ENCODE measurements at places on chromosomes 4 and X.

DNA sequence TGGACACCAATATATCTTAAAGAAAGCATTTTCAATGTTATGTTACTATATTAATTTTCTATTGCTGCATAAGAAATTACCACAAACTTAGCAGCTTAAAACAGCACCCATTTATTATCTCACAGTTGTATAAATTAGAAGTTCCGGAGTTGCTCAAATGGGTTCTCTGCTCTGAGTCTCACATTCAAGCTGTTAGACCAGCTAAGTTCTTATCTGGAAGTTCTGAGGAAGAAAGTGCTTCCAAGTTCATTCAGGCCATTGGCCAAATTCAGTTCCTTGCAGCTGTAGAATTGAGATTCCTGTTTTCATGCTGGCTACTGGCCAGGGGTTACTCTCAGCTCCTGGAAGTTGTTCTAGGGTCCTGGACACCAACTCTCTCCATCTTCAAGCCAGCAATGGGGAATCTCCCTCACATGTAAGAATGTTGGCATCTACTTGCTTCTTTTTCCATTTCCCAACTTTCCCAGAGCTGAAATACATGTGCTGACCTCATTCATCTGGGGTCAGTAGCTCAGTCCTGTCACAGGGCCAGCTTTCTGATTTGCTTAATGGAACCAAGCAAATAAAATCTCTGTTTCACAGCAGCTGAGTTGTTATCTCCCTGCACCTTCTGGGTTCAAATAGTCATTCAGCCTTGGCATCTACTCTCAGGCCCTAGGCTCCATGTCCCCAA, 99.6 kb upstream of the INTU start:
- no peak for DNase-seq

DNA sequence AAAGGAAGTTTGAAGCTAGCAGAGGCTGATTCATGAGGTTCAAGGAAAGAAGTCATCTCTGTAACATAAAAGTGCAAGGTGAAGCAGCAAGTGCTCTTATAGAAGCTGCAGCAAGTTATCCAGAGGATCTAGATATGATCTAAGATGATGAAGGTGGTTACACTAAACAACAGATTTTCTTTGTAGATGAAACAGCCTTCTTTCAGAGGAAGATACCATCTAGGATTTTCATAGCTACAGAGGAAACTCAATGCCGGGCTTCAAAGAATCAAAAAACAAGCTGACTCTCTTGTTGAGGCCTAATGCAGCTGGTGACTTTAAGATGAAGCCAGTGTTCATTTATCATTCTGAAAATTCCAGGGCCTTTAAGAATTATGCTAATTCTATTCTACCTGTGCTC, 28.8 kb downstream of the NR0B1 start:
- no peak for DNase-seq

DNA sequence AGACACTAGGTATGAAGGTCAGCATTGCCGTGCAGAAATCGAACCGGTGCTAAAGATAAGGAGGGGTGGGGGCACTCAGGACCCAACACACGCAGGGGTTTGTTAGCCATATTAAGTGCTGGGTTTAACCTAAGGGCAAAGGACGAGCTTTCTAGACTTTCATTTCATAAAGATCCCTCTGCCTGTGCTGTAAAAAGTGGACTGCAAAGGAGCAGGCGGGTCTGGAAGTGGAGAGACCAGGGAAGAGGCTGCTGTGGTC, 1.3 kb downstream of the CASP3 start:
- DNase-seq, result no peak

DNA sequence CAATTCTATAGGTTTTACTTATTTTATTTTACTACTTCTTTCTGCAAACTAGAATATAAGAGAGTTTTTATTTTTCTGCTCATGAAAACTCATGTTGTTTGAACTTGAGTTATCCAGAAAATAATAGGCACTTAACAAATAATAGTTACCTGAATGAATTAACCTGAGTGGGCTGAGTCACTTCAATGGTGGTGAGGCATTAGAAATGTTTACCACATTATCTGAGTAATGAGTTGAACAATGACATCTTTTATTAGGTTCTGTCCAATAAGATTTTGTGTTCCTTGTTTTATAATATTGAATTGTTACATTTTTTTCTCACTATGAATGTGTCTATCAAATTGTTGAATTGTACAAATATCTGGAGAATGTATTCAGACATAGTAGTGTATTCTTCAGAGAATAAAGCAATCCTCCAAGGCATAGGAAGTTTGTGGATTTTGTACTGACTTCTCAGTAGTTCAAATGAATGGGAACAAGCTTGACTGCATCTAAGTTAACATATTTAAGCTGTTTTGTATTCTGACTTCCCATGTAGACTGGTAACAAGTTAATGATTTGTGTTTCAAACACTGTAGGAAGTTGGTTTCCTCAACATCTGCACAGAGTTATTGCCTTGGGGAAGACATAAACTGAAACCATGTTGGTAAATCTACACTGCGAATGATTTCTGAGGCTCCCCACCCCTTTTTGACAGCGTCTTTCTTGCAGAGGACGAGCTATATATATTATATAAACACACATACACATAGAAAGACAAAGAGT, 1808.9 kb upstream of the TENM3 start:
- DNase-seq, result no peak

DNA sequence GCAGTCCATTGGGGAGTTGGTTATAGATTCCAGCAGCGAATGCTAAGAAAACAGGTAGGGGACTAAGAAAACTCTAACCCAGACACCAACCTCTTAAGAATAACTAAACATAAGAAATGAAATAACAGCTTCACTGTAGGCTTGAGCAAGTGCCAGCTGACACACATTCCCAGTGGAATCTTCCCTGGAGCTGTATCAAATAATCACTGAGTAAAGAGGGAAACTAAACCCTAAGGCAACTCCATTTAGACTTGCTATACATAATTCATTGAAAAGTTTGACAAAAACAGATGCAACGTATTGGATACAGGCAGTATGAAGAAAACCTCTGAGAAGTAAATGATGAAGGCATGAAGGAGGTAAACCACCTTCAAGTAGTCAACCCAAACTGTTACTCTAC, 293.5 kb downstream of the OPHN1 start:
- no peak for DNase-seq

- DNase-seq, result no peak
These were observed 920.4 kb upstream of the EPHA5 start for GRCh38 chr4:66590488-66591215.

DNA sequence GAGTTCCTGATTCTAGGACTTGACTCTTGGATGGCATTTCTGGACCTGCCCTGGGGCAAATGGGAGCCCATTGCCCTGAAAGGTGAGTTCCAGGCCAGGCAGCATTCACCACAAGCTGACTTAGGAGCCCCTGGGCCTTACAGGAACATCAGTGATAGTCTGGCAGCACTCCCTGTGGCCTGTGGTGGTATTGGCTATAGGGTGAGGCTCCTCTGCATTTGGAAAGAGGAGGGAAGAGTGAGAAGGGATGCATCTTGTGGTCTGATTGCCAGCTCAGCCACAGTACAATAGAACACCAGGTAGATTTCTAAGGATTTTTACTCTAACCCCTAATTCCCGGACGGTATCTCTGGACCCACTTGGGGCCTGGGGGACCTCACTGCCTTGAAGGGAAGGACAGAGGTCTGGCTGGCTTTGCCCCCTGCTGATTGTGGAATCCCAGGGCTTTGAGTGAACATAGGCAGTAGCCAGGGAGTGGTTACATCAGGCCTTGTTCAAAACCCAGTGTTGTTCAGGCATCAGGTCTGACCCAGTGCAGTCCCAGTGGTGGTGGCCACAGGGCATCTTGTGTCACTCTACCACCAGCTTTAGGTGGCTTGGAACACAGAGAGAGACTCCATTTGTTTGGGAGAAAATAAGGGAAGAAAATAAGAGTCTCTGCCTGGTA, 32.9 kb downstream of the MAGED4 start:
- DNase-seq, result no peak

- no peak for DNase-seq
These were observed 33.5 kb downstream of the NAT8L start for GRCh38 chr4:2092669-2093053.

- DNase-seq, result no peak
These were observed 25.7 kb downstream of the ALPK1 start for GRCh38 chr4:112322866-112323265.

- DNase-seq, result no peak
These were observed 28.7 kb downstream of the CC2D2A start for GRCh38 chr4:15498356-15498755.

DNA sequence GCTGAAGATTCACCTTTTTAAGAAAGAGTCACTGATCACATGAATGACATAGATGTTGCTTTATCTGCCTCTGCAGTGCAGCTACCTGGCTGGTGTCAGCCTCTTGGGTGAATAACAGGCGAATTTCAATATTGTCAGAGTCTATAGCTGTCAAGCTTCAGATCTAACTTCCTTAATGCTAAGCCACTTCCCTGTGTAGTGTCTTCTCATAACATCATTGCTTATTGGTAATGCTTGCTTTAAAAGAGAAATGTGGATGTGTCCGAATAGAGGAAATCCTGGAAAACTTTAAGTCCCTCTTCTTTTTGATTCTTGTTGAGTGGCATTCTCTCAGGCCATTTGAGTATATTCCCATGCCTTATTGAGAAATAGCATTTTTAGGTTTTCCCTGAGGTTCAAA, 7.3 kb upstream of the IGFBP7 start:
- DNase-seq, result peak; percentile 22

DNA sequence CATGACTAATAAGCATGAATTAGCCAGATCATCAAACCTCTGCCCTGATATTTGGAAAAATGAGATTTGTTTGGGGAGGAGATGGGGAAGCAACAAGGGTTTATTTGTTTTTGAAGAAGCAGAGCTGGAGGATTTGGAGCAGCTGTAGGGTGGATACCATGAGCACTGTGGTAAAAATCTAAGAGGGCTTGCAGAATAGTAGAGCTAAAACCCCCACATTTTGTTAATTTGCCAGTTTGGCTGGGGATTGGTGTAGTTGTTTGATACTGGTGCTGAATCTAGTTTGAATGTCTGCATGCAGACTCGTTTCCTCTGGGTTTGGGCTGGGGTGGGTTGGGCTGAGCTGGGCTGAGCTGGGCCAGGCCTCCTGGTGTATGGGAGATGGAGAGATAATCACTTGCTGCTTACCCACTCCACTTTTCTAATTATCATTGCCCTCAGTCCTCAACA, 43.7 kb downstream of the SMAD1 start:
- no peak for DNase-seq

DNA sequence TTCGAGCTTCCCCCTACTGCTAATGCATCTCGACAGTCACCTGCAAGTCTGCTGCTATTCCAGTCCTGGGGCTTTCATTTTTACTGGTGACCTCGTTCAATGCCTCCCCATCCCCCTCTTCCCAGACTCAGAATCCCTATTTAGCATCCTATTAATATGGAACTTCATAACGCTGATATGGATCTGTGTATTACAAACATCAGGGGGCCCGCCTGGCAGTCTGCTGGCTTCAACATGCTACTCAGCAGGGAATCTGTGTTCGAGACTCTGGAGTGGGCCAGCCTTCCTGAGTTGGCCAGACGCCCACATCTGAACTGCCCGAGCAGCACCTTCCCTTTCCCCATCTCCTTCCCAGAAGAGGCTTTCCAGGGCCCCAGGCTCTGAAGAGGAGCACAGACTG, 173.9 kb upstream of the PPARGC1A start:
- no peak for DNase-seq

DNA sequence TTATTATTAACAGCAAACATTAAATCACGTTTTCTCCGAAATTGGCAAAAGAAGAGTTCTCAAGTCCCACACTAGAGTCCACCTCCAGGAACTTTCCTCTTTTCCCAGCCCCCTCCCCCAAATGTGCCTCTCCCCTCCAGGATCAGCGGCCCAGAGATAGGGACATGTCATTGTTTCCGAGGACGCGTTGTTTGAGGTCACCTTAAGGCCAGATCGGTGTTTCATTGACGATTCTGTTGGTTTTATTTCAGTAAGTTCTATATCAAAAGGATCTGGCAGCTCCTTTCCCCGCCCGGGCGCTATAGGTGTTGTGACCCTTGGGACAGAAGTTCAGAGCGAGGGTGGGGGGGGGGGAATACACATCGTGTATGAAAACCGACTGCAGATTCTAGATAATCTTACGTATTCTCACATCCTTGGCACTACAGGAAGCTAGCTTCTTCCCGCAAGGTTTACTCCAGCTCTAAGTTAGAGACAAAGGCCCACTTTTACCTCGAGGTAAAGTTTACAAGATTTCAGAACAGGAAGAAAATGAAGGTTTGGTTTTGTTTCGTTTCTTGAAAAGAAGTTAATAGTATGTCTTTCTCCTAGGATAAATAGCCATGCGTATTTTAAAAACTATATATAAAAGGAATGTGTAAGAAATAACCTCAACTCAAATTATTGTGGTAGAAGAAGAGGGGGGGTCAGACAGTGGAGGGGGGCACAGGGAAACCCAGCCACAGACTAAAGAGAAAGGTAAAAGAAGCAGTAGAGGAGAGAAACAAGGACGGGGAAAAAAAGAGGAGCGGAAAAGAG, 739 bp upstream of the MSX1 start:
- DNase-seq, result no peak

- no peak for DNase-seq
These were observed 33.8 kb downstream of the FGFRL1 start for GRCh38 chr4:1045193-1045594.

- no peak for DNase-seq
These were observed 104.8 kb downstream of the ATP11C start for GRCh38 chrX:139828033-139828432.

- no peak for DNase-seq
These were observed 150.8 kb downstream of the PTTG2 start for GRCh38 chr4:38111024-38111423.

- no peak for DNase-seq
These were observed 82.8 kb downstream of the MAGEB10 start for GRCh38 chrX:27890611-27891010.

DNA sequence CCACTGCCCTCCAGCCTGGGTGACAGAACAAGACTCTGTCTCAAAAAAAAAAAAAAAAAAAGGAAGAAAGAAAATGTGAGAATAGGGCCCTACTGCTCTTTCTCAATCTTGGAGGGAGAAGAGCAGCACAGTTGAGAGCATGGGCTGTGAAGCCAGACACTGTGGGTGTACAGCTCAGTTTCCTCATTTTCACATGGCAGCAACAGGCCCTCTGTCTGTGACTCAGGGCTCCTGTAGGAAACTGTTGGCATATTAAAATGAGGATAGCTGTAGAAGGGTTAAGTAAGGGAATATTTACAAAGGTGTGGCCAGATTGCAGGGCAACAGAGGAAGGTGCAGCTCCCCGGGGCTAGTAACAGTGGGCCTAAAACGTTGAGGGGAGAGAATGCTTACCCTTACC, 3.4 kb downstream of the AKAP14 start:
- no peak for DNase-seq

DNA sequence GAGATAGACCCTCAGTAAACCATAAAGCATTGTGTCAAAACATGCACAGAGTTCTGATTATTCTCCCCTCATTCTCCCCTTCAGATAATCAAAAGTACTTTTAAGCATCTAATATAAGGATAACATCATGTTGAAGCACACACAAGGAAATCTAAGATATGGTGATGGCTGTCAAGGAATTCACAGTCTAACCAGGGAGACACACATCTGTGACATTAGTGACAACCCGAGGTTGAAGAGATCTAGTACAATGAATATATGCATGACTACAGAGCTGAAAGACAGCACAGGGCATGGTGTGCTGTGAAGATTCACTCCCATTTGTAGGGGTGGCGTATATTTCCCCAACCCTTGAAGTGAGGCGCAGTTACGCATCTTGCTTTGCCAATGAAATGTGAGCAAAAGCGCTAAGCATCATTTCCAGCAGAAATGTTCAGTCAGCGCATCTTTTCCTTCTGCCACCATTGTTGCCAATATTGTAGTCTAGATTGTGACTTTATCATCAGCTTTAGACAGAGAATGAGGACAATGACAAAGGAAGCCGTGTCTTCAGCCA, 122.0 kb downstream of the NSUN7 start:
- DNase-seq, result no peak
